ENCODE measurements at places on chromosomes 6 and 20.

- no peak for DNase-seq
Observed at GRCh38 chr6:34773916-34774315, 16.6 kb downstream of the SNRPC start.

DNA sequence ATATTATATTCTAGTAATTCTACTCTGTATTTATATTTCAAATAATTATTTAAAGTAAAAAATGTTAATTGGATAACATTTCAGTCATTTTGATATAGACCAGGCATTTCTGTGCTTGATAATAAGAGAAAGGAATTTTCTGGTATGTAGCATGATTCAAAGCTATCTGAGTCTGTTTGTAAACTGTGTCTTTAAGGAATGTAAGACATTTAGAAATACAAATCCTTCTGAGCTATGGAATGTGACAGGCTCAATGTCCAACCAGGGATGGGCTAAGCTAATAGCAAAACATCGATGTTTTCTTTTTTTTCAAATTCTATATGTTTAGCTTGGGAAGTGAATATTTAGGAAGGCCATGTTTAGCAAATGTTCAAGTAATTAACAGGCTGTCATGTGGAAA is 41.5 kb upstream of the FAM83B start:
- no peak for DNase-seq

DNA sequence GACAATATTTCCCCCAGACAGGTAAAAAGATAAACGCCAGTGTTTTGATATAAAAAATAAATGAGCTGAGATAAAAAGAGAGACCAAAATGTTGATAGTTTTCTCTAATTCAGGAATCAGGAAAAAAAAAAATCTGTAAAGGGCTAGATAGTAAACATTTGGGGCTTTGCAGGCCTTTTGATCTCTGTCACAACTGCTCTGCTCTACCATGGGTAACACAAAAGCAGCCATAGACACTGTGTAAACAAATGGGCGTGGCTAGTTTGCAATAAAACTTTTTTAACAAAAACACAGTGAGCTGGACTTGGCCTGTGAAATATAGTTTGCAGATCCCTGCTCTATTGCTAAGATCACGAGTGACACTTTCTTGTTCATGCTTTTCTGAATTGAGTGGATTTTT is 219.1 kb upstream of the STXBP5 start:
- DNase-seq: no peak

DNA sequence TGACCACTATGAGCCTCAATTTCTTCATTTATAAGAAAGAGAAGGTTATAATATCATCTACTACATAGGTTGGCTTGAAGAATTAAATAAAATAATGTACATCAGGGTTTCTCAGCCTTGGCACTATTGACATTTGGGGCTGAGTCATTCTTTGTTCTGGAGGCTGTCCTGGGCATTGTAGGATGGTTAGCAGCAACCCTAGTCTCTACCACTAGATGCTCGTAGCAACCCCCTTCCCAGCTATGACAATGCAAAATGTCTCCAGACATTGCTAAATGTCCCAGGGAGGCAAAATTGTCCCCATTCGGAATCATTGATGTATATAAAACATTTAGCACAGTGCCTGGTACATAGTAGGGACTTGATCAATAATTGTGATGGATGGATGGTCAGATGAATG is 152.1 kb downstream of the KHDC1L start:
- DNase-seq: no peak

DNA sequence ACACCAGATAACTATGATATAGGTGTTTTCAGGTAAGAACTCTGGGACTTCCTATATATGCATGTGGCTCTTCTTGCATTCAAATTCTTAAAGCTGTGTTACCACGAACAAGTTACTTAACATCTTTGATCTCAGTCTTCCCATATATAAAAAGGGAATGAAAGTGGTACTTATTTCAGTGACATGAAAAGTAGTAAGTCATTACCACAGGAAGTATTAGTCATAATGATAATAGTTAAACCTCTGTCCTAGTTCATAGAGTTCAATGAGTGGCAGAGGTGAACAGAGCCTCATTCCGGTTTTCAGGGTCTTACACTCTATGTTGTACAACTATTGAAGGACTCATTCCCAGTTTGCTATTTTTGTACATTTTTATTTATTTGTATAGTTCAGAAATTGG is 237.0 kb downstream of the NKAIN2 start:
- DNase-seq: no peak

GRCh38 chr6:113102761-113103160 is 754.4 kb upstream of the MARCKS start:
- no peak for DNase-seq

DNA sequence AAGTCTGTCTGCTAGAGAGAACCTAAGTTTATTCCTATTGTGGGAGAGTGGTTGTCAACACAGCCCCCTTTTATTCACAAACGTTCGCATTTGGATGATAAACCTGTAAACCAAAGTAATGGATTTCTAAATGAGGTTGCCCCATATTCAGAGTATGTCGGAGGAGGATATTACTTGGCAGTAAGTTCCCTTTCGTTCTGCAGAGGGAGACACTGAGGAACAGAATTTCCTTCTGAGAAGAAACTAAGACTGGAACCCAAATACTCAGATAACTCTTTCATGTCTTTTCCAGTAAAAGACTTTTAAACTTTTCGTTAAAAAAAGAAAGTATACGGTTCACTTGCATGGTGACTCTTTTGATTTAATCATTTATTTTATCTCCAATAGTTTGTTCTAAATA is 754.6 kb upstream of the MMS22L start:
- no peak for DNase-seq

- DNase-seq: no peak
Observed at GRCh38 chr6:125816828-125817280, 26.1 kb downstream of the NCOA7 start.
